ENCODE measurements at places on chromosomes 12 and 14. TPM values are rescaled to one million over a fixed set of nuclear protein-coding genes. Genes with fewer than 3 reads are reported as not detected.

DNA sequence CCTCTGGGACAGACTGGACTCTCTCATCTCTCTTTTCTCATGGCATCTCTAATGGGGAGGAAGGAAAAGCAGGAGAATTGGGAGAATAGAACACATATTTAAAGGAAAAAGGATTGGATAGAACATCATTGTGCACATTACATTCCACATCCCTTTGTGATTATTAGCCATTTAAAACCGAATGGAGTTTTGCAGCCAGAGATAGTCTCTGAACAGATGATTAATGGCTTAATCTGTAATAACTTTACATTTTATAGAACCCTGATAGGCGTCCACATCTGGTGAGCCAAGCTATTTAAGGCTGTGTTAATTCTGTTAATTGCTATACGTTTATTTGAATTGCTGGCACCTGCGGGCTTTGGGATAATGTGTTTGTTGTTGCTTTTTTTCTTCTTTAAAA is 487.3 kb downstream of the NRXN3 start:
- no peaks in the 10 kb centered on the region for H3K4me1 ChIP-seq
- no peaks in the 10 kb centered on the region for H3K27me3 ChIP-seq
- no peak overlapping the region for H3K27ac ChIP-seq
- no peaks in the 10 kb centered on the region for H3K36me3 ChIP-seq
- H3K4me3 ChIP-seq: no peak overlapping the region

KLRK1 gene
- total RNA-seq: not detected

- no peak overlapping the region for H3K4me3 ChIP-seq
- H3K27me3 ChIP-seq: no peaks in the 10 kb centered on the region
- no peaks in the 10 kb centered on the region for H3K36me3 ChIP-seq
- no peak for DNase-seq
Measured at GRCh38 chr14:79949906-79950305, 261.4 kb downstream of the DIO2 start.

DNA sequence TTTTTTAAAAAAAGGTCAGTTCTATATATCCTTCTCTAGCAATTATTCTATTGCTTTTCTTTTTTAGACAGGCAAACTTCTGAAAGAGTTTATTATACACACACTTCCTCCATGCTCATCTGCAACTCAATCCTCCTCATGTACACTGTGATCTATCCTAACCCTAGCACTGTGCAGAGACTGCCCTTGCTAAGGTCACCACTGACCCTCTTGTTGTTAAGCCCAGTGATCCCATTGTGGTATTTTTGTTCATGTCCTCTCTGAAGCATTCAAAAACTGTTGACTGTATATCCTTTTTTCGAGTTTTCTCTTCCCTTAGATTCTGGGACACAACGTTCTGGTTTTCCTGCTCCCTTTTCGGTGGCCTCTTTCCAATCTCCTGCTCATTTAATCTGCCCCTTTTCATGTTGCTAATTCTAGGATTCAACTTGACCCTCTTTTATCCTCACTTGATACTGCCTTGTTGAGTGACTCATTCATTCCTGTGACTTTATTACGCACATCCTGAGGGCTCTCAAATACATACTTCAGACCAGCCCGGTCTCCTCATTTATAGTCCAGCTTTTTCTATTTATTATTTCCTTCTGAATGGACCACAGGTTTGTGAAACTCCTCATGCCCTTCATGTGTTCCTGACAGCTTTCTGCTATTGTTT is 53.9 kb upstream of the PTPRB start:
- no peak for DNase-seq
- H3K27ac ChIP-seq: no peak overlapping the region
- H3K4me1 ChIP-seq: no peaks in the 10 kb centered on the region
- H3K27me3 ChIP-seq: no peaks in the 10 kb centered on the region
- no peaks in the 10 kb centered on the region for H3K36me3 ChIP-seq

CYP27B1 gene
- total RNA-seq: 0.97 TPM

- DNase-seq: no peak
- no peaks in the 10 kb centered on the region for H3K4me1 ChIP-seq
- no peak overlapping the region for H3K4me3 ChIP-seq
- no peak overlapping the region for H3K27ac ChIP-seq
- H3K27me3 ChIP-seq: no peaks in the 10 kb centered on the region
Measured at GRCh38 chr12:22366181-22366580, 31.7 kb upstream of the ST8SIA1 start.
